Stimulated activated CD4-positive, alpha-beta T cell treated with anti-CD3 and anti-CD28 coated beads, Interleukin-4, amount 100 ng/mL, for 1 hour (primary cell): ENCODE measurements at places on chromosomes 5 and 9.
A peak's percentile ranks its signal among the peaks of the same experiment; 100 is the strongest.

GRCh38 chr9:21549251-21549765, 67.2 kb upstream of the IFNE start:
- DNase-seq, result no peak

GRCh38 chr9:37617161-37617560, 24.8 kb upstream of the TOMM5 start:
- no peak for DNase-seq

DNA sequence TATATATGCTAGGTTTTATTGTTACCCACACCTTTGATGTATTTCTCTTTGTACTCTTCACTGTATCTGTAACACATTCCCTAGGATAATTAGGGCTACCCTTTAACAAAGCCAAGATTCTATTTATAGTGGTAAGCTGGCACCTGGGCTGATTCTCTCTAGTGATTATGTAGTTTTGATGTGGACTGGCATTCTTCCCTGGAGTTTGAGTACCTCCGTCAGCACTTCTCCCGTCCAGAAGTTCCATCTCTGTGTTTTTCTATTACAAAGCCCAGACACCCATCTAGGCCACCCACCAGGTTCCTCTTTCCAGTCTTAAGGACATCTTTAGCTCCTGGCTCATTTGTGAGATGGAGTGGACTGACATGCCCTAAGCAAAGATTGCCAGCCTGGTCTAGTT, 55.9 kb upstream of the CDKN2B start:
- DNase-seq, result no peak

- DNase-seq, result no peak
Measured at GRCh38 chr9:89810431-89810830, 205.6 kb downstream of the GADD45G start.

GRCh38 chr5:42643360-42643759, 113.3 kb upstream of the CCDC152 start:
- DNase-seq, result no peak

- DNase-seq, result no peak
Measured at GRCh38 chr5:23007236-23007635, 154.1 kb upstream of the CDH12 start.

DNA sequence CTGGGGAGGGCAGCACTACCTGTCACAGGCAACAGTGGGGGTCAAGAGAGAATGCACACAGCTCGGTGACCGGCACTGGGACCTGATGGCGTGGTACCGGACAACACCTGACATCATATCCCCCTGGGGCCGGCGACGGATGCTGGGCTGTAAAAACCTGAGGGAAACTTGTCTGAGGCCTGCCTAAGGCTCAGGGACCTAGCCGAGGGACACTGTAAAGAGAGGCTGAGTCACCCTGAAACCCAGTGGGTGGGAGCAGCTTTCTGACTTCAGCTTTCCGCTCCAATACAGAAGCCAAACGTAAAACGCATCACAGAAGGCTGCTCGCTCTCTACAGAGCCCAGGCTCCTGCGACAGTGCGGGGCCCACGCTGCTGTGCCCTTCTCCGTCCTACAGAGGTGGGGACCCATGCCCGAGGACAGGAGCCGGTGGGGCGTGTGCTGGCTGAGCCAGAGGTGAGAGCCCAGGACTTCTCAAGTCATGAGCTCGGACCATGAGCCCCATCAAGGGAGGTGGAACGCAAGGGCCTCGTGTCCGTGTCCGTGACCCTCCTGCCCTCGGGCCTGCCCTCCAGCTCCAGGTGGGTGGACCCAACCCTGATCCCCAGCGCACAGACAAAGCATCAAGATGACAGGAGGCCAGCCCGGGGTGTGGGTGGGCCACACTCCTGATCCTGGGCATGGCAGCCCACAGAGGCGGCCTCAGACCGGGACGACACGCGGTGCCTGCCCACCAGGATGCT, 5.3 kb downstream of the RALGDS start:
- DNase-seq, result peak; percentile 63

DNA sequence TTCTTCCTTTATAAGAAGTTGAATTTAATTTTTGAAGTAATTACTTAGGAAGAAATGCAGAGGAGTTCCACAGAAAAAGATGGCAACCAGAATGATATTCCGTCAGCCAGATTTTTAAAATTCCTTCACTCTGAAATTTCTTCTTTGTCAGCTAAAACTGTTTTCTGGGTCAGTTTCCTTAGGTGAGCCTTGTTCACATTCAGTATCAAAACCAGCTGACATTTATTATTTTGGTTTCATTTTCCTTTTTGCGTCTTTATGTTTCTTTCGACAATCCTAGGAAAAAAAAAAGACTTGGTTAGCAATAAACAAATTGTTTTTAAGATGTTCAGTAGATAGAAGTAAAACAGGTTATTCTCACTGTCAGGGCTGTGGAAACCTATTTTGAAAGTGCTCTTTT, 4.1 kb upstream of the IARS1 start:
- no peak for DNase-seq

DNA sequence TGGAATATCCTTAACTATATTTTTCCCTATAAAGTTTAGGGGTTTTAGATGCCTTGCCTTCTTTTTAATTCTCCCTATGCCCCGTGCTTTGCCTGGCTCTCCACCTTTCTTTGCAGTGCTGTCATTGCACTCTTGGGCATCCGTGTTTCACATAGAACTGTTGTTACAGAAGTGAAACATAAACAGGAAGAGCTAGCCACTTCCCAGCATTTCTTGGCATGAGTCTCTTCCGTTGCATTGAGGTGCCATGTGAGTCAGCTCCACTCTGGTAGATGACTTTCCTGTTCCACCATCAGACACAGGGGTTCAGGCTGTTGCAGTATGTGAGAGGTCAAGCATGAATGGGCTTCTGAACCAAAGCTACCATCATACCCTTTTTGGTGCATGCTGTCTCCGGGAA, 73.4 kb downstream of the ANGPTL2 start:
- no peak for DNase-seq

- peak; percentile 22 for DNase-seq
Measured at GRCh38 chr5:177982072-177982727, 13.8 kb downstream of the PROP1 start.

DNA sequence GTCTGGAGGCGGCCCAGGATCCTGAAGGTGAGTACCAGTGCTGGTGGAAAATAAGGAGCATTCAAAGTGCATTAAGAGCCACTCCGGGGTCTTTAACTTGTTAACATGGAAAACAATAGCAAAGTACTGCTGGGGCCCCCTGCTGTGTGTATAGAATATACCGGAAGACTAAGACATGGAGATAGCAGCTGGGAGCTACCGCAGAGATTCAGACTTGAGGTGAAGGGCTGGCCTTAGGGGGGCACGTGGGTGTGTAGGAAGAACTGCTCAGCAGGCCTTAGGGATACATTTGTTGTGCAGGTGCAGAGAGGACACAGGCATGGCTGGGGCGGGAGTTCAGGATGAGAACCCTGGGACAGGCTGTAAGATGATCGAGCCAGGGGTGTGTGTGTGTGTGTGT, 1.2 kb upstream of the DMRT1 start:
- no peak for DNase-seq

GRCh38 chr5:124605541-124605940, 140.9 kb downstream of the ZNF608 start:
- no peak for DNase-seq

- DNase-seq, result no peak
Measured at GRCh38 chr9:93812410-93812668, 142.8 kb downstream of the BARX1 start.

DNA sequence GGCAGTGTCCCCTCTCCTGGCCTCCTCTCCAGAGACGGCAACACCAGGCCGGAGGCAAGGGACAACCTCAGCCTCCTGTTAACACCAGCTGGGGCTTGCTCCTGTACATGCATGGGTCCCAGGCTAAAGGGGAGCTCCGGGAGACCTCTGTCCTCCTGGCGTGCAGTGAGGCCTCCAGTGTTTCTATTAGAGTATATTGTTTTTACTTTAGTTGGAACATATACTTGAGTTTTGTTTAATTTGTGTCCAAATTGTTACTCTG, 12.0 kb upstream of the IRX2 start:
- no peak for DNase-seq

- DNase-seq, result peak; percentile 25
Measured at GRCh38 chr9:97615439-97616072, 17.6 kb downstream of the TSTD2 start.

DNA sequence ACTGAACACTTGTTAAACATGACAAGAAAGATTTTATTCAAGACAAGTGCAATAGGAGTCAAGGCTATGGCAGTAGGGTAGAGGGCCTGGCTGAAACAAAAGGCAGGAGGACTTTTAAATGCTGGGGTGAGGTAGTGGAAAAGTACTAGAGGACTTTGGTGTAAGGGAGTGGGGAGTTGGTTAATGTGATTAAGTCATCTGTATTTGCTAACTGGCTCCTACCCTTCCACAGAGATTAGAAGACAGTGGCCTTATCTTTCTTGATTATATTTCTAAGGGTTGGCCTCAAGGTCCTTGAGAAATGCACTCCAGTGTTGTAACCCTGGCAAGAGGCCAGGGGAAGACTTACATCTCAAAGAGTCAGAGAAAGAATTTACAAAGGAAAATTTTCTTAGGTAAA, 160.2 kb upstream of the FTMT start:
- no peak for DNase-seq

- DNase-seq, result no peak
Measured at GRCh38 chr5:131363811-131364506, 100.1 kb downstream of the CDC42SE2 start.

DNA sequence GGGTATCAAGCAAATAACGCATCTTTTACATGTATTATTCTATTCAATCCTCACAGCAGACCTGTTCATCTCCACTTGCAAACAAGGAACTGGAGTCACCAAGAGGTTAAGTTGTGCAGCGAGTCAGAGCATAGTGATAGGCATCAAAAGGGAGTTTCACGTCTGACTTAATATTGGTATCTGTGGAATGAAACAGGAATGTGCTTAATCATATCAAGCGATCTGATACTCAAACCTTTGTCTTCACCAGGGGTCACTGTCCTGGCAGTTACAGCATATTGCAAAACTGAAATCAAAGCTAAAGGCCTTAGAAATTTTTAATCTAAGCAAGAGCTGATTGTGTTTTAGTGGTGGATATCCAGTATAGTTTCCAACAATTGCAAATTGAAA, 271.6 kb downstream of the PLK2 start:
- DNase-seq, result no peak

DNA sequence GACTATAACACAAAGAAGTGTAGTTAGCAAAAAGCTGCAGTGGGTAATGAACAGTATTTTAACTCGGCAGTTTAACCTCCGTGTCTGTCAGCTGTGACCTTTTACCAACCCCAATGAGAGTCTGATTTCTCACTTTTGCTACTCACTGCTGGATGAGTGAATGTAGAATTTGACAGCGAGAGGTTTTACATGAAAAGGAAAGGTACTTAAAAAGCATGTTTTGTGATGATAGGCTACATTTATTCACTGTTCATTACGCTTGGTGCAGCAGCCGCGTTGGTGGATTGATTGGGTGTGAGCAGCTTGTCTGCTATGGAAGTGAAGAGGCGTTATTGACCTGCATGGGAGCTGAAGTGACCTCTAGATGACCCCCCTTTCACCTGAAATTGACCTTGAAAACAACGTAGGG, 867.7 kb downstream of the NR2F1-AS1 start:
- DNase-seq, result no peak

DNA sequence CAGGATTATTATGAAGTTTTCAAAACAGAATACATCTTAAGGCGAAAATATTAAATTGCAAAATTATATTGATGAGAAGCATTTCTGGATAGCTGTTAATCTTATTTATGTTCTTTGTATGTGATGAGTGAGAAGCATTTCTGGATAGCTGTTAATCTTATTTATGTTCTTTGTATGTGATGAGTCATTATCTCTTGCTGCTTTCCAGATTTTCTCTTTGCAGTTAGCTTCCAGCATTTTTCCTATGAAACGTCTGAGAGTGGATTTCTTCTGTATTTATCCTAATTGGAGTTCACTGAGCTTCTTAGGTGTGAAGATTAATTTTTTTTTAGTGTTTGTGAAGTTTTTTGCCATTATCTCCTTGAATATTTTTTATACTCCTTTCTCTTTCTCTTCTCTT, 8.2 kb downstream of the TMEM232 start:
- no peak for DNase-seq

GRCh38 chr5:141848744-141849414, 29.3 kb downstream of the PCDH1 start:
- DNase-seq, result peak; percentile 32

DNA sequence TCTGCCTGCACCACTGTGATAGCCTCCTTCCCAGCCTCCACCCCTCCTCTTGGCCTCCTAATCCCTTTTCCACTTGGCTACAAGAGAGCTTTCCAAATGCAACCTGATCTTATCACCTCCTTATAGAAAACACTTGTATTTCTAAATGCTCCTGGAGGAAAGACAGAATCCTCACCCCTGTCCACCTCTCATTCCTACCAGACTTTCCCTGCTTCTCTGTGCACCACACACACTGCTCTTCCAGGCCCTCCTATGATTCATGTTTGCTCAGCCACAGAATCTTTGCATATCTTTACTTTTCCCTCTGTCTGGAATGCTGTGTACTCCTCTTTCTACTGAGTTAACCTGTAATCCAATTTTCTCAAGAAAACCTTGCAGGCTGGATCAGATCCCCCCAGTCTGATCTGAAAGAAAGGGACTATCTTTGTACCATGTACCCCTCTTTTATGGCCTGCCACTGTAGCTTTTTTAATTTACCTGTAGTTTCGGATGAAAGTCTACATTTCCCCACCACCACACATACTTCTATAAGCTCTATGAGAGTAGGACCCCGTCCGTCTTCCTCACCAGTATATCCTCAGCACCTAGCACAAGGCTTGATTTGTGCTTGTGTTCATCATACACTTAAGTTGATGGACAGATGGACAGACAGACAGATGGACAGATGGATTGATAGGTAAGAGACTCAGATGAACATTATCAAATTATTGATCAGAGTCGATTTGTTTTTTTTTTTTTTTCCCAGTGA, 95.3 kb downstream of the GALNT10 start:
- DNase-seq, result no peak

DNA sequence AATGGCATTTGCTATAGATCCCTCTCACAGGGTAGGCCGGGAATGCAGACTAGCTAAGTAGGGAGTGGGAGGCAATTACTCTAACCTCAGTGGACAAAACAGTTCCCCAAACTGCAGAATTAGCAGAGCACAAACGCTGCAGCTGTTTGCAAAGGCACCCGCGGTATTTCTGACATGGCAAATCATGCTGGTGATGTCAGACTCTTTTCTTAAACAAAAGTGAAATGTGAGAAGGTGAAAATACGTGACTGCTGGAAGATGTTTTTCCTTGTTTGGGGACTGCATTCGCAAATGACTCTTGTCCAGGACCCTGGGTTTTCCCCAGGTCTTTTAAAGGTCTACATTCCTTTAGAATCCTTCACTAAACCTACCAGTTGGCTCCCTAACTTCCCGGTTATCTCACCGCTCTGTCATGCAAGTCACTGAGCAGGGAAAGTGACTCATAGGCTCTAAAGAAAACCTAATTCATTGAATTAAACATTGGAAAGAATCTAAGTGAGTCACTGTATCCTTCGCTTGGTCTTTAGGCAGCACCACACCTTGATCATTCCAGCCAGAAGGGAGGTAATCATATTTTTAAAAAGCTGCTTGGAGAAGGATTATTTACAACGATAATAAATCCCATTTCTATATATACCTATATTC, 91.5 kb upstream of the DNAH5 start:
- no peak for DNase-seq

DNA sequence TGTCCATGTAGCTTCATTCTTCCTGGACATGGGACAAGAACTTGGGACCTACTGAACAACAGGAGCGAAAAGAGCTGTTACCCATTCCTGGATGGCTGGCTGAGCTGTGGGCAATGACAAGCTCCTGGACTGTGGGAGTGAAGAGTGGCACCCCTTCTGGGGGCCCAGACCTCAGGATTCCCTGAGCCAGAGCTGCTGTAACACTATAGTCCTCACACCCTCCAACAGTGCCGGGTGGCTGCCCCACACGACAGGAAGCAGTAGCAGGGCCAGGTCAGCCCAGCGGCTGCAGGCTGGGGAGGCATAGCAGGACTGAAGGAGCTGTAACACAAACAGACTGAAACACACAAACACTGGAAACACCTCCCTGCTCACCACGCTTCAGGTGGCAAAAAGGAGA, 169.7 kb upstream of the IRX2 start:
- no peak for DNase-seq
